EL (cell line): ENCODE measurements at places on chromosomes 13 and 19.

DNA sequence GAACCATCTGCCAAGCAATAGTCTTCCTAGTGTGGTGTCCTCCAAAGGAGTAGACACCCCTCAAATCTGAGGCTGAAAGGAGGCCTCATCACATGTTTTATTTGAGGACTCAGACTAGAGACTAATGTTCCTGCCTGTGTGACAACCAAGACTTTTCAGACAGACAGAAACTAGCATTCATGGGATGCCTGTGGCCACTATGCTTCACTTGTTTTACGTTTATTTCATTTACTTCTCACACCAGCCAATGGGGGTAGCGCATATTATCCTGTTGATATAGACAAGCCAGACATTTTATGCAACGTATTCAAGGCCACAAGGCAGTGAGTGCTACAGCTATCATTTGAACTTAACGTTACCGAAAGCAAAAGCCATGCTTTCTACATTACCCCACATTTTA, 391.7 kb upstream of the HTR2A start:
- DNase-seq: no peak

GRCh38 chr13:85833921-85834320, 34.7 kb upstream of the SLITRK6 start:
- no peak for DNase-seq

- DNase-seq: no peak
Observed at GRCh38 chr13:98974053-98974452, 3.8 kb downstream of the DOCK9 start.

GRCh38 chr13:70959035-70959775, 851.0 kb upstream of the KLHL1 start:
- no peak for DNase-seq

- DNase-seq: no peak
Observed at GRCh38 chr13:24263632-24264031, 45.7 kb upstream of the C1QTNF9 start.

DNA sequence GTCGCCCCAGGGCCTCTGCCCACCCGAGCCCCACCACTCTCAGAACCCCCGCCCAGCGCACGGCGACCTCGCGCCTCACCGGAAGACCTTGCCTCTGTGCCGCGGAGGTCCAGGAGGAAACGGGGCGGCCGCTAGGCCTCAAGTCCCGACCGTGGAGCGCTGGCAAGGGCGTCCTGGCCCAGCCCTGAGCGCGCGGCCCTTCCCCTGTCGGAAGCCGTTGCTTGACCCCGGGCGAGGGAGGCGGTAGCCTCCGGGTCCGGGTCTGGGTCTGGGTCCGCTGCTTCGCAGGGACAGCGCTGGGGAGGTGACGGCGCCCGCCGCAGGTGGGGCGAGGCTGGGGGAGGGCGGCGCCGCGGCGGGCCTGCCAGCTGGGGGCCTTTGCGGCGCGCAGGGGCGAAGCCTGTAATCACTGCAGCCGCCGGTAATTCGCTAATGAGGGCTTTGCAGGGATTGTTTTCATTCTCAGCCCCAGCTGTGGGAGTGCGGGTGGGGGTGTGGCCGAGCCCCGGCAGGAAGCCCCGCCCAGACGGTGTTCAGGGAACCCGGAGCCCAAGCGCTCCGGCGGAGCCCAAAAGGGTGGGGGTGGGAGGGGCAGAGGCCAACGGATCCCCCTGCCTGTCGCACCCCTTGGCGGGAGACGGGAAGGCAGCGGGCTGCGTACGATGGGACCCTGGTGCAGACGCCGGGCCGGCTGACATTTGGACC, 8.6 kb downstream of the C19orf25 start:
- DNase-seq: peak; percentile 39

DNA sequence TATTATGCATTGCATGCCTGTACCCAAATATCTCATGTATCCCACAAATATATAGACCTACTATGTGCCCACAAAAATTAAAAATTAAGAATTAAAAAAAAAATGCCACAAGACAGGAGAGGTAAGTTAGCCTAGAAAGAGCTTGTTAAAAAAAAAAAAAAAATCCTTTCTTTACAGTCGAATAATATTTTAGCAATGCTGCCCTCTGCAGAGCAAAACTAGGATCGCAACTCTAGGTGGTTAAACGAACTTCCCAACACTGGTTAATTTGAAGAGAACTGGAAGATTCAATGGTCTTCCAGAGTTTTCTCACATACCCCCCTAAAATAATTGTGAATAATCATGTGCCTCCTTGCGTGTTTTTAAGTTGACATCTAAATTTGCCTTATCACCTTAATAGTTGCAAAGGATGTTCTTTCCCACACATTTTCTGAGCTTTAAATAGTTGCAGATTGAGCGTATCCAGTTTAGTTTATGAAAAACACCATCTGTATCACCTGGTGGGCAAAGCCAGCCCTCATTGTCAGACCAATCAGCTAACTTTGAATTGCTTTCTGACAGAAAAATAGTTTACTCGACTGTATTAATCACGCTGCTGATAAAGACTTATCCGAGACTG, 47.4 kb upstream of the RCBTB2 start:
- DNase-seq: peak; percentile 62

GRCh38 chr19:8648240-8648639, 17.8 kb downstream of the NFILZ start:
- DNase-seq: no peak

DNA sequence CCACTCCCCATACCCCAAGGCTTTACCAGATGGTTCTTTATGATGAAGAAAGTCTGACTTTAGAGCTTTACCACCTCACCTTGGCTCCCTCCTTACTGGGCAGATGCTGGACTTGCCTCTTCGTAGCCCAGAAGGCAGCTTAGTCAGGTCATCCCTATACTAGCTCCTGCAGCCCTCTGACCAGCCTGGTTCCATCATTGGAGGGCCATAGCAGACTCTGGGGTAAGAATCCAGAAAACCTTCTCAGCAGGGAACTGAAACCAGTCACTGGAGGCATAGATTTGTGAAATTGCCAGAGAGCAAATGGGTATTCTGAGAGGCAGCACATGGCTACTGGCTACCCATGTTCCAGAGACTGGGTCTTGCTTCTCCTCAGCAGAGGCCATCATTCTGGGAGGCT, 21.8 kb upstream of the ZNF492 start:
- no peak for DNase-seq

GRCh38 chr13:29702912-29703351, 107.4 kb upstream of the SLC7A1 start:
- DNase-seq: peak; percentile 98

DNA sequence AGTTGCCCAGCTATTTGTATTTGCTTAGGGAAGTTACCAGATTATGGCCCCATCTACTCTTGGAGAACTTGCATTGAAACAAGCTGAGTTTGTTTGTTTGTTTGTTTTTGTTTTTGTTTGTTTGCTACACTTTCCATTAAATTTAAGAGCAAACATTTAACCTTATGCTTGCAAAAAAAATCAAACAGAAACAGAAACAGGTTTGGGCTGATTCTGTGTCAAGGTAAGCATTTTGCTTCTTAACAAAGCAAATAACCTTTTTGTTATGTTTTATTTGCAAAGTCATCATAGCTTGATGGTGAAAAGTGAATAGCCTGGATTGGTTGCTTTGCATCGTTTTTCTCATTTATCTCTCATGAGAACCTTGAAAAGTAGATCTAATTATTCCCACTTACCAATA, 531.8 kb downstream of the EFNB2 start:
- no peak for DNase-seq

DNA sequence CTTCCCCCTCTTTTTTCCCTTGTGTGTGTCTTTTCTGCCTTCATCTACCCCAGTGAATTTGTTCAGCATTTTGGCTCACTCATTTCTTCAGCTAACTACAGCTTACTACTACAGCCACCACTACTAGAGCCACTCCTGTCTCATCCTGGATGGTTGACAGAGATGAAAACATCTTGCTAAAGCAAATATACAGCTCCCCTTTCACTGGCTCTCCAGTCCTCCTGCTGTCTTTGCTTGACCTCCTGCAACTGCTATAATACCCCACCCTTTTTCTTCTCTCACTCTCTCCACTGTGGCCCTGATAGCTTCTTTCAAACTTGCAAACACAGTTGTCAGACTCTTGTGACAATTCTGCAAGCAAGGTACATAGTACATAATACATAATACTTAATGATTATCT, 523.6 kb downstream of the DCT start:
- DNase-seq: no peak

- DNase-seq: no peak
Observed at GRCh38 chr19:42293948-42294347, 8.0 kb upstream of the PRR19 start.

DNA sequence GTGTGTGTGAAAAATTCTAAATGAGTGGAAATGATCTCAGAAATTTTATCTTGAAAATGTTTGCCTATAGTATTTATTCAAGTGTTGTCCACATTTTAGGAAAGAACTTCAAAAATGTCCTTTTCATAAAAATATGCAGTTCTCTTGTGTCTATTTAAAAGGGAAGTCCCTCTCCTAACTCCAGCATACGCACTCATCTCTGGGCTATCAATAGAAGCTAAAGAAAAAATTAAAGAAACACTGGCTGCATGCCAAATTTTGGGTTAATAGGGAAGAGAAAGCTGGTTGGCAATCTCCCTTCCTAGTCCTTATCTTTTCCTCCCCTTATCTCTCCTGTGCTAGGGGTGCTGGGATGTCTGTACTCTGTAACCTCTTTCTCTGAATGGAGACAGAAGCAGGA, 313.3 kb downstream of the ENOX1 start:
- no peak for DNase-seq

- no peak for DNase-seq
Observed at GRCh38 chr19:33306853-33307792, 4.8 kb upstream of the CEBPA start.

DNA sequence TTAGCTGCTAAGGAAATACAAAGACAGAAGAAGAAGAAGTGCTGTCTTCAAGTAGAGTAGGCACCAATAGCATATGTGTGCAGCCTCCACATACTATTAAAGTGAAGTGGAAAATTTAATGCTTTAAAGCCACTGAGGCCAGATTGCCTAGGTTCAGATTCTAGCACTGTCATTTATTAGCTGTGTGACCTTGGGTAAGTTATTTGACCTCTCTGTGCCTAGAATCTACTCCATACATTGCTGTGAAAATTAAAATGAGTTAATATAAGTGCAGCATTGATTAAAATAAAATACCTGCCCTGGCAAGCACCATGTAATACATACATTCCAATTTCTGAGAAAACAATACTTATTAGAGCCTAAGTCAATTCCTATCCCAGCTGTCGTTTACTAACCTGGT, 110.5 kb downstream of the FRY start:
- DNase-seq: no peak

- no peak for DNase-seq
Observed at GRCh38 chr19:50796128-50796633, 6.0 kb downstream of the ACP4 start.

DNA sequence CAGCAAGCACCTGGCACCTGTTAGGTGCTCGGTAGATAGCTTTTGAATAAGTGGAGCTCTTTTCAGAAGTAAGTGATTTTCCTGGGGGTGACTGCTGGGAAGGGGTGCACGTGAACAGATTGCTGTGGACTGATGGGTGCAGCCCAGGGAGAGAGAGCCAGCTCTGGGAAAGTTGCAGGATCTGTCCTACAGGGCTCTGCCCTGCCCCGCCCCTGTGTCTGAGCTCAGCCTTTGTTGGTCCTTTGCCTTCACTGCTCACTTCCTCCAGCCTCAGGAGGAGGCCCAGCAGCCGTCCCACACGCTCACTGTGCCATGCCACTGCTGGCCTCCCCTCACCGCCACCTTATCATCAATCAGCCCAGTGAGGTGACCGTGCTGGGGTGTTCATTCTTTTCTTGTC, 33.7 kb upstream of the TEX29 start:
- no peak for DNase-seq

DNA sequence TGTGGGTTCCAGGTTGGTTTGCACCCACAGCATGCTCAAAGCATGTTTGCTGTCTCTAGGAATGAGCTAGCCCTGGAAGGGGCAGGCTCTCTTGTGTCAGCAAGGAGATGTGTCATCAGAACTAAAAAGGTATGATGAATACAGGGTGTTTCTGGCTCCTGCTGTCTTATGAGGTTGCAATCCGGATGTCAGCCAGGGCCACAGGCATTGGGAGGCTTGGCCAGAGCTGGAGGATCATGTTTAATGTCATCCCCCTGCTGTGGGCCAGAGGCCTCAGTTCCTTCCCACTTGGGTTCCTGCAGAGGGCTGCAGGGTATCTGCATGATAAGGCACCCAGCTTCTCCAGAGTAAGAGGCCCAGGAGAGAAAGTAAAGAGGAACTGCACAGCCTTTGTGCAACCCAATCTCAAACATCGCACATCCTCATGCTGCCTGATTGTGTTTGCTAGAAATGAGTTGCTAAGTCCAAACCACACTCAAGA, 193.6 kb downstream of the COL4A1 start:
- DNase-seq: peak; percentile 63

DNA sequence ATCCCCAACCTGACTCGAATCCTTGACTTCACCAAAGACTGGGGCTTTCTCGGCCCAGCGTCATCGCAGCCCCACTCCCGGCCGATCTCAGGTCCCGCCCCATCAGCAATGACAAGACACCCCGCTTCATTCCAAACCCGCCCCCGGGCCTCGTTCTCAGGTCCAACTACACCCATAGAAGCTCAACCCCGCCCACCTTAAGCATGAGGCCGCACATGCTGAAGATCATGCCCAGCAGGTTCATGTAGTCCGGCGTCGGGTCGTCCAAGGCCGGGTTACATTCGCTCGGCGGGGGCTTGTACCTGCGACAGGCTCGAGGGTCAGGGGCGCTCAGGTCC, 2.3 kb downstream of the WDR83 start:
- peak; percentile 75 for DNase-seq

GRCh38 chr19:46035986-46036743, 4.6 kb downstream of the IGFL4 start:
- DNase-seq: no peak

DNA sequence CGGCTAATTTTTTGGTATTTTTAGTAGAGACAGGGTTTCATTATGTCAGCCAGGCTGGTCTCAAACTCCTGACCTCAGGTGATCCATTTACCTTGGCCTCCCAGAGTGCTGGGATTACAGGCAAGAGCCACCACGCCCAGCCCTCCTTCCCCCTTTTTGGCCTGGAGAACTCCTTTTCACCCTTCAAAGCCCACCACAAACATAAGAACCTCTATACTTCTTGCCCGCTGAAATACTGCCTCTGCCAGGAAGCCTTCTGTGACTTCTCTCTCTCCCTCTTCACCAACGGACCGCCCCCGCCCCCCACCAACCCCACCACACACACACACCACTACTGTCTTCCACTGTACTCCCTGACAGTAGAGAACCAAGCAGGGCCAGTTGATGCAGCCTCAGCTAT, 2.5 kb downstream of the ZNF428 start:
- DNase-seq: no peak

GRCh38 chr19:15570420-15570819, 44.6 kb upstream of the CYP4F8 start:
- DNase-seq: no peak

GRCh38 chr19:36528921-36529518, 949 bp upstream of the ZNF260 start:
- peak; percentile 11 for DNase-seq

GRCh38 chr19:55563261-55563690, 17.4 kb downstream of the ZNF579 start:
- DNase-seq: no peak

GRCh38 chr19:5232798-5233505, 107.7 kb downstream of the PTPRS start:
- no peak for DNase-seq

DNA sequence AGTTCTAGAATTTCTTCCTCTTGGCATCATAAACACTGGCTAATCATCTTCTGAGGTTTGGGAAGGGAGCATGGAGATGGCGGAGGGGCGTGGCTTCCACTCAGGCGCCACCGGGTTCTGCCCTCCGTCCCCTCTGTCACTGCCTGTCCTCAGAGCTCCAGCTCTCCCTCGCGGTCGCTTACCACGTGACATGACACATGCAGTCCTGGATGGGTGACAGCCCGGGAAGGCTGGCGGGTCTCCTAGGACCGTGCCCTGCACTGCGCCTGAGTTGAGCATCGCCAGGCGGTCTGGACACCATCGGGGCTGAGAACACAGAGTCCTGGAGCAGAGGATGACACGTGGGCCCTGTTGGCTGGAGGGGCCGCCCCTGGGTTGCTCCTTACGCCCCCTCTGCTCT, 123.3 kb downstream of the RAB20 start:
- DNase-seq: no peak
